Activated CD8-positive, alpha-beta memory T cell treated with anti-CD3 and anti-CD28 coated beads for 1 hour (primary cell): ENCODE measurements at places on chromosomes 4 and X.

GRCh38 chr4:156672492-156673305 lies 298.9 kb downstream of the PDGFC start:
- DNase-seq: no peak

- no peak for DNase-seq
Observed at GRCh38 chrX:19750783-19751467, 136.5 kb downstream of the SH3KBP1 start.

- DNase-seq: no peak
Observed at GRCh38 chrX:24648495-24648894, 1.3 kb upstream of the PCYT1B start.

GRCh38 chrX:104987063-104987462 lies 233.4 kb downstream of the TEX13A start:
- no peak for DNase-seq

- DNase-seq: no peak
Observed at GRCh38 chr4:158835226-158836001, 66.6 kb downstream of the FNIP2 start.
